ENCODE measurements at places on chromosomes 11 and 22.
A peak's percentile ranks its signal among the peaks of the same experiment; 100 is the strongest.

DNA sequence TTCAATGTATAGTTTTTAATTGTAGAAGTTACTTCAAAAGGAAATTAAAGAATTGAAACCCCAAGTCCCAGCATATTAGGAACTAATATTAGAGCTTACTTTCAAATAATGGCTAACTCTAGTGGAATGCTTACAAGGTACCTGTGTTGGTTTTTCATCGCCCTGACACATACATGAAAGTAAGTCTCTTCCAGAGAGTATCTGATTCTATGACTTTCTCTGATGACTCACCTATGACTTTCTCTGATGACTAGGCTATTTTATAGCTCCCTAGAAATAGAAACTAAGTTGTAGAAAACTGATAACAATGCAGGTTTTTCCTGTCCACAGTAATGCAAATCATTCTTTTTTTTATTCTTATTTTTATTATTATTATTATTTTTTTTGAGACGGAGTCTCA lies 33.6 kb upstream of the MMP7 start:
- DNase-seq: no peak

GRCh38 chr22:43305806-43306205 lies 37.4 kb downstream of the SCUBE1 start:
- peak; percentile 39 for DNase-seq

GRCh38 chr11:117885777-117886176 lies 9.3 kb upstream of the FXYD6 start:
- DNase-seq: no peak

DNA sequence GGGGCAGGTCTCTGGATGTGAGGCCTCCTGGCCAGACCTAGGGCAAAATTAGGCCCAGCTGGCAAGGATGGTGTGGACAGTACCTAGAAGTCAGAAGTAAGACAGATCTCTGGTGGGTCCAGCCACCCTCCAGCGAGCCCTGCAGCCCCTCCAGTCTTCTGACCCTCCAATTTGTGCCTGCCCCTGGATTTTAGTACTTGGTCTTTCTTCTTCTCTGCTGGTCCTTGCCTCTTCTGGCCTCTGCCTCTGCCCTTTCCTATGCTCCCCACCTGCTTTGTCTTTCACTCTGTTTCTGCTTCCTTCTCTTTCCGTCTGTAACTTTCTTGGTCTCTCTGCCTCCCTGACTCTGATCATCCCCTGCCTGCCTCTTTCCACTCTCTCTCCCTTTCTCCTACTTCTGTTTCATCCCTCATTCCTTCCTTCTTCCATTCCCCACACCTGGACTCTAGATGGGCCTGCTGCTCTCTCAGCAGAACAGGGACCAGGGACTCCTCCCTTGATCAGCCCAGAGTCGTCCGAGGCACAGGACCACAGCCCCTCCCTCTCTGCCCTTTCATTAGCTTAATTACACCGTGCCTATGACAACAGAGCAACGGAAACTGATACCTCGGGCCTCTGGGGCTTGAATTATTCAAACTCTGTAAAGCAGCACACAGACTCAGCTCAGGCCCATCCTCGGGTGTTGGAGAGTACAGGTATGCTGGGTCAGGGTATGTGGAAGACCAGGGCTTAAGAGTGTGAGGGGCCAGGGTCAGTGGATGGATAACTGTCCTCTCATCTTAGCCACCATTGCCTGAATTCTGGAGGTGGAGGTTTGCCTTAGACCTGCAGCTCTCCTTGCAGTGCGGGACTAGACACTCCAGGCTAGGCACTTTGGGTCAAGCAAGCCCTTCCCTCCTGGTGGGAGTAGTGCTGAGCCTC lies at the start of gene CHRNA10:
Gene CHRNA10 (minus strand): TSS at position 51 of the 921 bp plus-strand sequence. CDS start 72 bp downstream, outside the sequence.
- no peak for DNase-seq

GRCh38 chr11:88104408-88104807 lies 70.8 kb downstream of the RAB38 start:
- DNase-seq: no peak

GRCh38 chr22:41480397-41480735 lies 11.4 kb downstream of the ACO2 start:
- peak; percentile 11 for DNase-seq
